Stimulated activated CD8-positive, alpha-beta memory T cell treated with anti-CD3 and anti-CD28 coated beads, Interleukin-7, amount 100 ng/mL, for 1 hour (primary cell): ENCODE measurements at places on chromosomes 5 and 9.
A peak's percentile ranks its signal among the peaks of the same experiment; 100 is the strongest.

DNA sequence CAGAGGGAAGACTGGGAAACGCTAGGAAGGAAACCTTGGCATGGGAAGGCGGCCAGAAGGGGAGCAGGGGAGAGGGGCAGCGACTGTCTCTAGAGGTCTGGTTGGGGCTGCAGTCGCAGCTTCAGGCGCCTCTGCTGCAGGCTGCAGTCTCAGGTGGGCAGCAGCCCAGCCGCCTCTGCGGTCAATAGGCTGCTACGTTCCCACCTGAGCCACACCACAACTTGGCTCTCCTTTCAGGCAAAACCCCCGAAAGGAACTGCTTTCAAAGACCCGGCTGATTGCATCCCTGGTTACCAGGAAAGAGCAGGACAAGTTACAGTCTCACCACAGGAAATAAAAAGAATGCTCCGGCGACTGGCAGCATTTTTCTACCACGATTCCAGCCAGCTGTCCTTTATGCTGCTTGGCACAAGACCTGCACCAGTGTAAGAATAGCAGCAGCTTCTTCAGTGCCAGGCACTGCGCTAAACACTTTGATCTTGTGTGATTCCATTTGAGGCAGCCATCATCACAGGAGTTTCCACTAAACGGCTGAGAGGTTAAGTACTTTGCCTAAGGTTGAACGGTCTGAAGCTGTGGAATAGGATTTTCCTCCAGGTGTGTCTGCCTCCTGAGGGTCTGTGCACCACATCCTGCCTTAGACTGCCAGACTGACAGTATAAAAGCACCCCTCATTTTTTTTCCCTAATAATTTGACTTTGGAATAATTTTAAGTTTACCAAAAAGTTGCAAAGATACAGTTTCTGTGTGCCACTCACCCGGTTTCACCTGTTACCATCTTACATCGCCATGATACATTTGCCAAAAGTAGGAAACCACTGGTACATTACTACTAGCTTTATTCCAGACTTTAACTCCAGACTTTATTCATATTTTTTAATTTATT lies 7.5 kb downstream of the RPS14 start:
- no peak for DNase-seq

DNA sequence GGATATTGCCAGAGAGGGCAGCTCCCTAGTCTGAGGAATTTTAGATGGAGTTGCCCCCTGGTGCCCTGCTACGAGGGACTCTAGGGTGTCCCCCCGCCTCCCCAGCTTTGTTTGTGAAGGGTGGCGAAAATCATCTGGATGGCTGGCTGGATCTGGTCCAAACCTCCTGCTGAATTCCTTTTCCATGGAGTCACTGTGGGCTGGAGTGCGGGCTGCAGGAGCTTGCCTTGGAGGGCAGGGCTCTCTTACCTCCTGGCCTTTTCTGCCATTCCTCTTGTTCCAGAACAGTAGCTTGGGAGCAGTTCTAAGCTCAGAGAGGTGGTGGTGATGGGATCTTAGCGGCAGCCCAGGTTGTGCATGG lies 2.1 kb downstream of the SYNPO start:
- DNase-seq = no peak

- DNase-seq = no peak
Observed at GRCh38 chr9:91178281-91179236, 183.2 kb downstream of the AUH start.

GRCh38 chr9:114503009-114503408 lies 2.3 kb downstream of the WHRN start:
- no peak for DNase-seq

- DNase-seq = no peak
Observed at GRCh38 chr9:38689678-38690077, 30.3 kb downstream of the FAM240B start.

DNA sequence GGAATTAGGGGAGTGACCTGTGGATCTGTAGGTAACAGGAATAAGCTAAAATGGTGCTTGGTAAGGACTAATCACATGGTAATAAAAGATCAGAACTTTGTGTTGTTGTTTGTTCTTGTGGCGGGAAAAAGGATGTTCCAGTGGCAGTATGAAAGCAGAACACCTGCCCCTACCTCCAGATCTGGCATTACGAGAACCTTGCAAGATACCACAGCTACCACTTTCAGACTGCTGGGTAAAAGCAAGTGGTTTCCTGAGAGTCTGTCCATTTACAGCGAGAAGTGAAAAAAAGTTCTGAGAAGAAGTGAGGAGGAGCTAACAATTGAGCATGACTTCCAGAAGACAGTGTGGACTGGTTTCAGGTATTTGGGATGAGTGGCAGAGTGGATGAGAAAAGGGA lies 252.5 kb downstream of the TLE4 start:
- DNase-seq = no peak

- DNase-seq = no peak
Observed at GRCh38 chr9:106860721-106861639, 2.0 kb upstream of the ZNF462 start.

DNA sequence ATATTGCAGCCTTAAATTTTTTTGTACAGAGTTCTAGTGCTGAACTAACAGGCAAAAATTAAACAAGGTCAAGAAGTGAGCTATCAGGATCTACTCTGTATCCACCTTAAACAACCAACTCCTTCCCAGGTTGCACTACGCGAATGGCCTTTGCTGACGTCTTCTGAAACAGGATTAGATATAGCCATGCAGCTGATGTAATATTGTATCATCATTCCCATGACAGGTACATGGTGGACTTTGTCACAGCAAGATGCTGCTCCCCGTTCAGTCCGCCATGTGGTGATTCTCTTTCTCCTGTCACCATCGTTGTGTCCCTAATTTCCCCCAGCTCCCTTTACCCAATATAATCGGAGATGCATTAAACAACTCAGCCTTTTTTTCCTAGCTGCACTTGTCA lies 328.9 kb downstream of the DEPDC1B start:
- no peak for DNase-seq

DNA sequence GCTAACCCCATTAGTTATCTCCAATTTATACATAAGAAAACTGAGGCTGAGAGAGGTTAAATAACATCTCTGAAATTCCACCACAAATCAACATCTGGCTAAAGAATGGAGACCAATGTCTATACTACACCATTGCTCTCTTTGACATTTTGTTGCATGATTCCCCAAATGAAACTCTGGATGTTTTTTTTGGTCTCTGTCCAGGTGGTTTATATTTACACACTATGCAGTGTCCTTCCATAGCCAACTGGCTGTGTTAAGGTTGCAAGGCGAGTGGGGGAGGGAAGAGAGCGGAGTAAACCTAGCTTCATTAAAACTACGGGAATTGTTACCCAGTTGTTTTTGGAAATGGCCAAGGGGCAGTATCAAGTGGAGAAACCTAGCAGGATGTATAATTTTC lies 67.2 kb downstream of the KIF4B start:
- DNase-seq = no peak

DNA sequence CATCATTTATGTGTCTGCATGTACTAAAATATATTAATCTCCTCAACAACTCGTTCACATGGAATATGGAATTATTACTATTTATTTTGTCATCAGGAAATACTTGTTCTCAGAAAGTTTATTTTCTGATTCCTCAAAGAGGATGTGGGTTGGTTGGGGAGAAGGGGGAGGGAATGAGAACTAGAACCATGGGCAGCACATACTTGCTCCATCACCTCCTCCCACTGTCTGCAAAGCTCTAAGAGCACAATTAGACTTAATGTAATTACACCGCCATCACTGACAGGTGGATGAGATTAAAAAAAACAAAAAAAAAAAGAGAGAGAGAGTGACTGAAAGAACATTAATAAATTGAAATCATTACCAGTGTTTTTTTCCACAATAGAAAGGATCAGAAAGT lies 98.2 kb downstream of the OXCT1 start:
- DNase-seq = no peak

- DNase-seq = peak; percentile 35
Observed at GRCh38 chr5:175718401-175719108, 60.7 kb downstream of the HRH2 start.

GRCh38 chr9:88322906-88323566 lies 65.2 kb upstream of the SPIN1 start:
- peak; percentile 15 for DNase-seq

GRCh38 chr9:102700936-102701335 lies 294.2 kb upstream of the CYLC2 start:
- DNase-seq = no peak

DNA sequence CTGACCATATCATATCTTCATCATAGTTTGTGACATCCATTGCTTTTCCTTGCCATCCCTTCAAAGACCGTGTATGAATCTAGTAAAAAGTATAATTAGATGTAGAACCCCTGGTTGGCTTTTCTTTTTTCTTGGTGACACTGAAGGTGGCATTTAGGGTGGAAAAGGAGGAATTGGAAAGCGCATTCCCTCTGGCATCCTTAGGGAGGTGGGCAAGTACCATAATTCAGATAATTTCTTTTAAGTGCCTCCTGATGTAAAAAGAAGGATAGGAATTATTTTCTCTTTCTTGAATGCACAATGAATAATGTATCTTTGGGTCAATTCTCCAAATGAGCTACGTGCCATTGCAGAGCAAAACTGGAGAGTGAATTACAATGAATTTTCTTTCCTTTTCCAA lies 73.2 kb upstream of the SMARCA2 start:
- no peak for DNase-seq

GRCh38 chr5:36646100-36646499 lies 39.7 kb downstream of the SLC1A3 start:
- DNase-seq = no peak

GRCh38 chr9:110807956-110808598 lies 139.5 kb downstream of the MUSK start:
- DNase-seq = no peak

DNA sequence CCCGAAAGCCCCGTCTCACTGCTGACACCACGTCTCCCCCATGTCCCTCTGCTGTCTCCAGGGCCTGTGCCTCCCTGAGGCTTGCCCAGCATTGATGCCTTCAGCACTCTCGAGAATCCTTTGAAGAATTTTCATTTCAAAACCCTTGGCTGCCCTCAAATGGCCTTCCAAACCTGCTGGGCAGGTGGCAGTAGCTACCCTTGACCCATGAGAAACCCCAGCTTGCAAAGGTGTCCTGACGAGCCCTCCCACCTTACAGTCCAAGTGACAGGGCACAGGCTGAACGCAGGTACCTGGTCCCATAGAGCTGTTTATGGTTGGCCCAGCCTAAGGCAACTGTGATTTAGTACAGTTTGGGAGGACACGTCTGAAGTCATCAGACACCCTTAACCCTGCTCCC lies 97.2 kb upstream of the SPIN1 start:
- DNase-seq = no peak

DNA sequence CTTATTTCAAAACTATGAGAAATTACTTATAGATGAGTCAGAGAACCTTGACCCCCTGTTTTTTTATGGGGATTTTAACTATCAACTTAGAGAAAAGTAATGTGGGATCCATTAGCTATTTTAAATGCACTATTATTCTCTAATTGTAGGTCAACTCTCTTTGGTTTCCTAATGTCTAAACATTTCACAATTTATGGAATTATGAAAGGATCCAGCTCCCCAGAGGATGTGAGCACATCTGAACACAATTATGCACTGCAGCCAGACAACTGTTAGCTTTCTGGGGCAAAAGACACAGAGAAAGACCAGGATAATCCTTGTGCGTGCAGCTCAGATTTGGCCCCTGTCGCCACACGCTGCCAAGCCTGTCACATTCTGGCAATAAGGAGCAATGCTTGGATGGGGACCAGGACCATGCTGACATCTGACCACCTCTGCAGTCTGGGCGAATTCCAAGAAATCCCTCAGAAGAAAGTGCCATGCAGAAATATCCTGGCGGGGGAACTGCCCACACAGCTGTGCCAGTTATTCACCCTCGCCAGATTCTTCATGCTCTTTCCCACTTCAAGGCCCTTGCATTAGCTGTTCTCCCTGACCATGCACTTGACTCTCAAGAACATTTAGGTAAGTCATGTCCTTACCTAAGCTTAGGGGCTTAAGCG lies 22.2 kb upstream of the CMBL start:
- DNase-seq = no peak

- no peak for DNase-seq
Observed at GRCh38 chr5:160457252-160457651, 35.6 kb downstream of the PTTG1 start.

DNA sequence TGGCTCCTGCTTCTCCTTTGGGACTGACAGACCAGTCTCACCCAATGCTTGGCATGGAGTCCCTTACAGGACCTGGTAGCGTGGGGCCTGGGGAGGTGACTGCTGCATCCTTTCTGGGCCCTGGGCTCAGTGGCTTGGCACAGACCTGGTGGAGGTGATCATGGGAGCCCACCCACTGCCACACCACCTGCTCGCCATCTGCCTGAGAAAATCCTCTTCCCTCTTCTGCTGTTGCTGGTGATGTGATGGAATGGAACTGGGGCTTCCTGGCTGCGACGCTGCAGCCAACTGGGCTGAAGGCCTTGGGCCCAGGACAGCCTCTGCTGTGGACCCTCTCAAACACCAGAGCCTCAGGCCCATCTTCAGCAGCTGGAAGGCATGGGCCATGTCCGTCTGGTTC lies 122.5 kb upstream of the PANK3 start:
- DNase-seq = no peak

GRCh38 chr5:135628771-135629563 lies 50.2 kb upstream of the CXCL14 start:
- DNase-seq = no peak

GRCh38 chr5:123719004-123719403 lies 207.0 kb downstream of the CSNK1G3 start:
- DNase-seq = no peak

GRCh38 chr5:138695781-138696180 lies 57.4 kb upstream of the CTNNA1 start:
- DNase-seq = no peak

DNA sequence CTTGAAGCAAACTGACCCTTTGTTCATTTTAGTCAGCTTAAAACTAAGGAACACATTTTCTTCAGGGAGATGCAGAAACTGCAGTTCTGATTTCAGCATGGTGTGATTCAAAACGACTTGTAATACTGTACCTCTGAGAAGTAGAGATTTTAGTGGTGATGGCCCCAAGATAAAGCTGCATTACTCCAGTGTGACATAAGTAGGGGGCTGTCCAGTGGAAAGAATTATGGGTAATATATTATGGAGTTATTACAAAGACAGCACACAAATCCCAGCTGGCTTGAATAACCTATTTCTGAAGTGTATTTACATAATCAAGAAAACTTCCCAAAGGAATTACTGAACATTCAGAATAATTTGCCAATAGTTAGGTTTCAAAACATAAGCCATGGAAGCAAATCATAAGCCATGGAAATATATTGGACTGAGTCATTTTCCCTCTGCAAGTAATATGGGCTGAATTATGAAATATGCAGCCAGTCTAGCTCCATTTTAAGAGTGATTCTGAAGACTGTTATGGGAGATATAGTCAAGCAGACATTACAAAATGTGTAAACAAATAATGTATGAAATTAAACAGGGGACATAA lies 133.7 kb upstream of the FBXL17 start:
- DNase-seq = no peak

- DNase-seq = no peak
Observed at GRCh38 chr9:70519912-70520724, 105.7 kb upstream of the KLF9 start.

DNA sequence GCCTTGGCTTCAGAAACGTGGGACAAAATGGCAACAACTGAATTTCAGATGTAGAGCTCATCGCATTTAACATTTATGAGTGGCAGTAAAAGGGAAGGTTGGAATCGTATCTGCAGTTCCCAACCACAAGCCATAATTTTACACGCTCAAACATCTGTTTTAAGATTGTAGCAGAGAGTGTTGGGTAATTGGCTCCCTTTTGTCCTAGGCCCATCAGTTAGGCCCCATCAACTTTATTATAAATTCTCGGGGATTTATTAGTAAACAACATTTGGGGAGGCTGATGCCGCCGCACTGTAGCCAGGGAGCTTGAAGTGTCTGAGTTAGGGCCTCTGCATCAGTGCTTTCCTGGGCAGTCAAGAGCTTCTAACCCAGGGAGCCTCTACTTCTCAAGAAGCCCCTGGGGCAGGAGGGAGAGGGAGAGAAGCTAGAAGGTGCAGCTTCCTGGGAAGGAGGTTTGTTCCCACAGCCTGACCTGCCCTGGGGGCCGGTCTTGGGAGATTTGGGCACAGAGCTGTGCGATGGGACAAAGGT lies 66.2 kb downstream of the HSPA4 start:
- DNase-seq = no peak
